Cardiac muscle cell (in vitro differentiated cells and primary cell): ENCODE measurements at places on chromosomes 7 and 10. TPM values are rescaled to one million over a fixed set of nuclear protein-coding genes. Genes with fewer than 3 reads are reported as not detected.
A peak's percentile ranks its signal among the peaks of the same experiment; 100 is the strongest.

DNA sequence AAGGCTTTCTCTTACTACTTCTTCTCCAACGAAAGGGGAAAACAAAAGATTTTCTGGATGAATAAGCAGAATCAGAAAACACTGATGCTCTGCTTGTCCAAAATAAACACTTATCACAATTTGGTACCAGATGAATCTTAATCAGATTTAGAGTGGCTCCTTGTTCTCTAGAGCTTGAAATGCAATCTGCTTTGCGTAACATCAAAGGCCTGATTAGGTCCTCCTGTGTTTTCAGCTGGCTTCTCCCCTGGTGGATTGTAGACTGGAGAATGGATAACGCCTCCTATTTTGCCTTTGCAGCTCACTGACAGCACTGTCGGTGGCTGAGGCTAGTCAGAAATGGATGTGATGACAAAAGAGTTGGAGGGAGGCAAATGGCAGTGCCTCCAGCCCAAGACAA is 91.2 kb downstream of the FAM13C start:
- no peaks in the 10 kb centered on the region for H3K36me3 ChIP-seq
- H3K4me1 ChIP-seq = peaks cover 3% of the 10 kb centered on the region
- no peak for DNase-seq
- no peak overlapping the region for H3K4me3 ChIP-seq
- no peak overlapping the region for H3K27ac ChIP-seq

The AZGP1 gene
- not detected in 2 replicates for polyA plus RNA-seq

The LYZL2 gene
- not detected in 2 replicates for polyA plus RNA-seq

- no peak overlapping the region for H3K4me3 ChIP-seq
- no peak for DNase-seq
- H3K4me1 ChIP-seq = peaks cover 10% of the 10 kb centered on the region
- H3K27ac ChIP-seq = no peak overlapping the region
These were observed 39.0 kb downstream of the CLEC2L start for GRCh38 chr7:139562491-139562890.

GRCh38 chr7:79787623-79788022 is 334.2 kb upstream of the MAGI2 start:
- peaks cover under 1% of the 10 kb centered on the region for H3K4me1 ChIP-seq
- no peaks in the 10 kb centered on the region for H3K36me3 ChIP-seq
- H3K27me3 ChIP-seq = no peaks in the 10 kb centered on the region
- no peak overlapping the region for H3K27ac ChIP-seq
- DNase-seq = no peak
- no peak overlapping the region for H3K4me3 ChIP-seq

The LRGUK gene
- polyA plus RNA-seq = 0.10 TPM in 1 of 2 replicates, not detected in the other

The CD36 gene
- 2.4 and 4.2 TPM in 2 replicates for polyA plus RNA-seq

- no peak overlapping the region for H3K4me3 ChIP-seq
- no peaks in the 10 kb centered on the region for H3K36me3 ChIP-seq
- H3K4me1 ChIP-seq = no peaks in the 10 kb centered on the region
- H3K27me3 ChIP-seq = peaks cover 13% of the 10 kb centered on the region
- H3K27ac ChIP-seq = no peak overlapping the region
These were observed 170.9 kb downstream of the RAB11FIP2 start for GRCh38 chr10:117875793-117876192.

GRCh38 chr10:86899670-86900276 is 57.6 kb downstream of the MMRN2 start:
- peaks cover 4% of the 10 kb centered on the region for H3K36me3 ChIP-seq
- H3K27ac ChIP-seq = peak overlapping the region; percentile 90
- H3K27me3 ChIP-seq = no peaks in the 10 kb centered on the region
- no peak overlapping the region for H3K4me3 ChIP-seq

The SFRP5 gene
- 29.3 and 38.2 TPM in 2 replicates for polyA plus RNA-seq

DNA sequence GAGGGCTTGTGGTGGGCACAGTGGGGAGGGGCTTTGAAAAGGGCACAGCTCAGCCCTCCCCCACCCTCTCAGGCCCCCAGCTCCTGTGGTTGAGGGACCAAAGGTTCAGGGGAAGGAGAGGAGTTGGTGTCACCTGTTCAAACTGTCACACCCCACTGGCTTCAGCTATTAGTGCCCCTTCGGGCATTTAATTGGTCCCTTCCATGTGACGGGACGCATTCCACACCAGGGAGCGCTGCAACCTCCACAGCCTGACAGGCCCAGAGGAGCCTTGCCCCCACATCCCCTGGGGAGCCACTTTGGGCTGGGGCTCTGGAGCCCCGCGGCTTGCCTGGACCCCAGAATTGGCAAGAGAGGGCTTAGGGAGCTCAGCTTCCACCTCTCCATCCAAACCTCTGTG is 75.7 kb downstream of the C10orf105 start:
- no peak overlapping the region for H3K27ac ChIP-seq
- H3K4me1 ChIP-seq = peaks cover 6% of the 10 kb centered on the region
- peaks cover 6% of the 10 kb centered on the region for H3K27me3 ChIP-seq
- no peak overlapping the region for H3K4me3 ChIP-seq
- H3K36me3 ChIP-seq = no peaks in the 10 kb centered on the region

The PHKG1 gene
- 0.44 and 0.72 TPM in 2 replicates for polyA plus RNA-seq

The CLRN3 gene
- polyA plus RNA-seq = not detected in 2 replicates

The MRC1 gene
- 0.07 and 0.22 TPM in 2 replicates for polyA plus RNA-seq

- no peaks in the 10 kb centered on the region for H3K4me1 ChIP-seq
- DNase-seq = no peak
- no peak overlapping the region for H3K4me3 ChIP-seq
- H3K27ac ChIP-seq = no peak overlapping the region
- no peaks in the 10 kb centered on the region for H3K36me3 ChIP-seq
- H3K27me3 ChIP-seq = no peaks in the 10 kb centered on the region
These were observed 251.2 kb downstream of the DNAJB6 start for GRCh38 chr7:157587805-157588560.

The CYP2C18 gene
- not detected in 2 replicates for polyA plus RNA-seq

DNA sequence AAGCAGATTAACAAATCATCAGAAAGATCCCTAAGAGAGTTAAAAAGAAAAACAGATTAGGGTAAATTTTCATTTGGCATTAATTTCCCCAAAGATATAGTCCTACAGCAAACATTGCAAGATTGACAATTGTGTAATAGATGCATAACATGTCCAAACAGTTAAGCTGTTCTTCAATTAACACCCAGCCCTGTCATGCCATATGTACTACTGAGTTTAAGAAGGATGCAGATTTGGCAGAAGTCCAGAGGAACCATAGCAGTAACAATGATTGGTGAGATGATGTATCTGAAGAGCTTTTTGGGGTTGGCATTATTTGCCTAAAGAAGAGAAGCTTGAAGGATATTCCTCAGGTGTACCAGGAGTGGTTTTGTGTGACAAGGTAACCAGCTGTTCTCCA is 287.6 kb downstream of the LRMDA start:
- H3K4me3 ChIP-seq = no peak overlapping the region
- no peaks in the 10 kb centered on the region for H3K27me3 ChIP-seq
- H3K4me1 ChIP-seq = no peaks in the 10 kb centered on the region
- H3K36me3 ChIP-seq = no peaks in the 10 kb centered on the region
- no peak for DNase-seq
- no peak overlapping the region for H3K27ac ChIP-seq

DNA sequence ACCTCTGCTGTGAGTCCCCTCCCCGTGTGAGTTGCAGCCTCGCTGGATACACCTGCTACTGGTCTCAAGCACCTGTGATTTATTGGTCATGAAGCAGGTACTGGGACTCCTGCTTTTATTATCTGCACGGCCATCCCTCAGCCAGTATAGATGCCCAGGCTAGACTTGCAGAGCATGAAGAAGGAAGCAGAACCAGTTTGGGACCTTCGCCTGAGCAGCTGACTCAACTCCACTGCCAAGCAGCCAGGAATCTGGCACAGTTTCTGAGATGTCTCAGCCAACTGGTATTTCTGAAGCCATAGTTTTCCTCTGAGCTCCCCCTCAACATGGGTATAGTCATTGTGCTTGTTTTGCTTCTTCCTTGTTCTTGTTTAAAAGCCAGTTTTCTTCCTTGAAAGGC is 28.0 kb upstream of the SLC39A12 start:
- H3K27ac ChIP-seq = no peak overlapping the region
- no peak for DNase-seq
- H3K4me1 ChIP-seq = peaks cover 17% of the 10 kb centered on the region
- H3K36me3 ChIP-seq = no peaks in the 10 kb centered on the region
- H3K27me3 ChIP-seq = no peaks in the 10 kb centered on the region

DNA sequence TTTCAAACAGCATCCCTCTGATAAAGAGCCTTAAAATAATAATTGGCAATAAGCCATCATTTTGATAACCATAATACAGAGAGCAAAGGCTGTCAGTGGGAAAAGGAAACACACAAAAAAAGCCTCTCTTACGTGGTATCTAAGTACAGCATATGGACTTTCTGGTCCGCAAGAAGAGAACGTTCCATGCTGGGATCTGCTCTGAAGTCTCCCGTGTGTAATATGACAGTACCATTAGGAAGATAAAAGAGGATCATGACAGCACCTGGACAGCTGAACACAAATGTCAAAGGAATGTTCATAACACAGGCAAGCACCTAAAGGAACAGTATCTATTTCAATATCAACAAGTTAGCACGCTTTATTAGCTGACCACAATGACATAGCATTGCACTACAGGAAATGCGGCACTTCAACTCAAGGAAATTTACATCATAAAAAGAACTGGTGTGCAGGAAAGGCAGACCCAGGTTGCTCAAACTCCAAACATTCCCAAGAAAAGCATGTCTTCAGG is 9.9 kb downstream of the DCLRE1A start:
- DNase-seq = no peak
- no peak overlapping the region for H3K27ac ChIP-seq
- no peaks in the 10 kb centered on the region for H3K27me3 ChIP-seq
- peaks cover 28% of the 10 kb centered on the region for H3K36me3 ChIP-seq
- H3K4me3 ChIP-seq = no peak overlapping the region

- DNase-seq = no peak
- no peaks in the 10 kb centered on the region for H3K36me3 ChIP-seq
- H3K4me3 ChIP-seq = no peak within 1 kb of the TSS
- no peaks in the 10 kb centered on the region for H3K4me1 ChIP-seq
These were observed at the start of gene CYP2E1 for GRCh38 chr10:133526957-133527588. Gene CYP2E1 (plus strand): TSS chr10:133527363. CDS start chr10:133527396, 33 bp downstream.

The C10orf105 gene
- polyA plus RNA-seq = 0.85 TPM in 1 of 2 replicates, not detected in the other

GRCh38 chr10:3397231-3397630 is 224.6 kb upstream of the PITRM1 start:
- H3K27me3 ChIP-seq = no peaks in the 10 kb centered on the region
- H3K27ac ChIP-seq = no peak overlapping the region
- DNase-seq = no peak
